IPS DF 19.7 (cell line): ENCODE measurements at places on chromosomes 4 and X.

DNA sequence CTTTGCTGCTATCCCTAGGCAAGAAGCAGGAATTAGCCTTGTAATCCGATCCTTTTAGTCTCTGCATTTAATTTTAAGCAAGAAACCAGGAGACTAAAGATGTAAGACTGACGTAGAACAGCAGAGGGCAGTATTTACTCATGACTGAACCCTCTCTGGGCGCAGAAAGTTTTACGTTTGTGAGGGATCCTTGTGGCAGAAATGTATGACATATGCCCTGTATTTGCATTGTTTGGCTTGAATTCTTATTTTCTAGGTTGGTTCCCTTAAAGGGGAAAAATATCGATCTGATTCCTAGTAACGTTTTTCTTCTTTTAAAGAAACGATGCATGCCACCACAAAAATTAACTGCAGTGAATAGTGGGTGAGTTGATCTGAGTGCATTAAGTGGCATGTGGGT lies 1.3 kb upstream of the FAT4 start:
- DNase-seq: no peak

DNA sequence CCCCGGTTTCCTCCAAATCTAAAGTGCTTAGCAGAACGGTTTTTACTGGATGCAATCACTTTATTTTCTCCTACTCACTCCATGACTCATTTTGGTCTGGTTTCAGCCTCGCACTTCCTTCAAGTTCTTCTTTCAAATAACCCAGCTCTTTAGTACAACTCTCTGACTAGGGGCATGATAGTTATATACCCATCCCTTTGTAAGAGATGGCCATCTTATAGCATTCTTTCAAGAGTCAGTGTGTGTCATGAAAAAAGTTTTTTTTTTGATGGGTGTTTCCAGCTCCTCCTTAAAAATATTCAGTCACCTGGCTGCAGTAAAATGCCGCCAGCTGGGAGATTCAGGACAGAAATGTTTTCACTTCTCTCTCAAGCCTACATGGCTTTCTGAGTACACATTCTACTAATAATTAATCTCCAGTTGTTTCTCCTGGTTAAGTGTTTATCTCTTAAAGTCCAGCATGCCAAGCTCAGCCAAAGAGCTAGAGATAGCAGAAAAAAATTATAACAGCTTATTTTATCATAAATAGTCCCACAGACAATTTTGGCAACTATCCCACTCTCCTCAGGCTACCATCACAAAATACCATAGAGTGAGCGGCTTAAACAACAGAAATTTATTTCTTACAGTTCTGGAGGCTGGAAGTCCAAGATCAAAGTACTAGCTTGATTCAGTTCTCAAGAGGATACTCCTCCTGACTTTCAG lies 139.3 kb downstream of the GASK1B start:
- no peak for DNase-seq

GRCh38 chrX:135973025-135973547 lies 702 bp downstream of the MMGT1 start:
- DNase-seq: no peak

GRCh38 chr4:41687971-41688370 lies 60.6 kb downstream of the PHOX2B start:
- DNase-seq: no peak

GRCh38 chr4:102564399-102565059 lies 63.4 kb downstream of the NFKB1 start:
- no peak for DNase-seq

- no peak for DNase-seq
Measured at GRCh38 chrX:69185886-69186285, 20.6 kb upstream of the PJA1 start.

DNA sequence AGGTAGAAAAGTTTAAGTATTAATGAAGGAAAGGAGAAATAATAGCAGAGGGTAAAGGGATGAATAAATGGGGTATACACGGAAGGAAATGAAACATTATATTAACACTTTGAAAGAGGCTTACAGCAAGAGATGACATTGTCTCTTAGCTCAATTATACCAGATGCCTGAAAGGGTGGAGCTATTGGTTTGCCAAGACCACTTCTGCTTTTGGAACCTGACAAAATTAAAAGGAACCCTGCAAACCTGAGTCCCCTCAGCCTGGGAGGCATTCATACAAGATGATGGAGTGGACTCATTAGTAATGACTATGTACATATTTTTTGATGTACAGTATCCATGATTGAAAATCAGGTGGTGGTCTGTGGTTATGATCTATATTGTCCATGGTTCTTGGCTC lies 45.1 kb upstream of the HPF1 start:
- no peak for DNase-seq

DNA sequence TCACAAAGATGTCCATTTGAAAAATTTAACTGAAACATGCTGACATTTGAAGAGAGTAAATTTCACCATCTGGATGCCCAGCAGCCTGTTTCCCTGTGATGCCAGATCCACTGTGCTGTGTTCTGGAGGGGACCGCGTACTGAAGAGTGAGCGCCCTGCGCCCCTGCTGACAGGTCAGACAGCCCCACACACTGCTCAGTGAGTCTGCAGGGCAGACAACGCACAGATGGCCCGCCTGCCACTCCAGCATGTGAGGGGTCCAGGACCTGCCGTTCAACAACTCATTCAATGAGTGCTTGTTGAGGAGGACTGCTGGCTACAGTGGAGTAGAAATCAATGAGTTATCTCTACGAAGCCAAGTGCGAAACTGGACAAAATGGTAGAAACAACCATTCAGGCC lies 49.2 kb downstream of the FGFRL1 start:
- DNase-seq: no peak

GRCh38 chr4:53786632-53787031 lies 195.3 kb upstream of the LNX1 start:
- DNase-seq: no peak

DNA sequence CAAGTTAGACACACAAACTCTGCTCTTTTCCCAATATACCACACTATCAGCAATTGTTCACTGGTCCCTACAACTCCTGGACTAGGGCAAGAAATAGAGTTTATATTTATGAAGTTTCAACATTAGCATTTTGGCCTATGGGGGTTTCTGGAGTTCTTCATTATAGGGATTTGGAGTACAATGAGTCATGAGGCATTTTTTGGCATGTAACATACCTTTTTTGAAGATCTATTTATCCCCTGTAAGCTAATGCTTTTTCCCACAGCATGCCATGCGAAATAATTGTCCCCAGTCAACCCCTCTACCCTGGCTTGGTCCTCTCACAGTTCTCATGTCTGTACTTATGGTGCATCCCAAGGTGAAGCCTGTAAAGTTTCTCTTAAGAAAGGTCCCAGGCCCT lies 36.7 kb upstream of the EDA2R start:
- no peak for DNase-seq

- DNase-seq: peak; percentile 73
Measured at GRCh38 chr4:52051615-52052474, 741 bp downstream of the SPATA18 start.

DNA sequence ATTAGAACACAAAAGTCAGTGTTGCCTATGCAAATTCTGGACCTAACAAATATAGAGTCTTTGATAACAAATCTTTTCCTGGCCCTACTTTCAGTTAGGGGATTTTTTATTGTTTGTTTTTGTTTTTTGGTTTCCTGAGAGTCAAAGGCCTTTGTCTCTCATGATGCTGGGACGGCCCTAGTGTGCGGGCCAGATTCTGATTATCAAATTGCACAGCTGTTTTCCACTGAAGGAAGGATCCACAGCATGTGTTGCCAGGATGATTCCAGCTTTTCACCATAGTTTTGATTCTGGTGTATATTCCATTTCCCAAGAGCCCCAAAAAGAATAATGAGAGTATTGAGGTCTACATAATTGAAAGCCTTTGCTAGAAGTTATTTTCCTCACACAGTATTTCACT lies 248.2 kb downstream of the CAMK2D start:
- no peak for DNase-seq

GRCh38 chr4:120636120-120636630 lies 286.4 kb downstream of the PRDM5 start:
- no peak for DNase-seq

- DNase-seq: peak; percentile 33
Measured at GRCh38 chrX:139642241-139642927, 65.6 kb downstream of the MCF2 start.

DNA sequence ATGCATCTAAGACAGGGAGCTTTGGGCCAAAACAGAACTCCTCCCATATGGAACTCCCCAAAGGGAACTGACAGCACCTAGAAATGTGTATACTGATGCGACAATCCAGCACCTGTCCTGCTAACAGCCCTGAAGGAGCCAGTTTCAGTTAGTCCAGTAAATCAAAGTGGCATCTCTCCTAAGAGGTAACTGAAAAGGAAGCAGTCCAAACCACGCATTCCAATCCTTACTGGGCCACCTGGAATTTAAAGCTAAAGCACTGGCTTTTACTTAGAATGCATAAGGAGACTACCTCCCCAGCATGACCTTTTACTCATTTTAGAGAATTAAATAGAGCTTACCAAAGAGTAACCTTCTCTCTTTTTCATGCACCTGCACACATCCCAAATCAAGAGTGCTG lies 586.8 kb upstream of the PITX2 start:
- peak; percentile 25 for DNase-seq

DNA sequence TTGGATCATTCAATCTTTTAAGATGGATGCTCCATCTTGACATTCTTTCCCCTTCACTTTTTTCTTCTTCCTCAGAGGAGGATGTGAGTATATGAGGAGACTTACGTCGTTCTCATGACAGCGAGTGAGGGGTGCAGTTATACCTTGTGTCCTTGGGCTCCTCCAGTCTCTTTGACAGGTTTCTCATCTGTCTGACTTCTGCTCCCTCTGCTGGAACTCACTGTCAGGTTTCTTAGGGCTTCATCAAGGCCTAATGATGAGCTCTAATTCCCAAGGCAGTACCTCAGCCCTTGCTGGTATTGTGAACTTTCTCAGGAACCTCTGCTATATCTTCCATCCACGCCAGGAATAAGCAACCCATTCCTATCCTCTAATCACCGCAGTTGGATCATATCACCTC lies 237.8 kb upstream of the ADGRL3 start:
- peak; percentile 7 for DNase-seq

- DNase-seq: no peak
Measured at GRCh38 chrX:49695276-49696180, at the start of gene PAGE1. PAGE1 (minus strand) TSS chrX:49695984; CDS start chrX:49694770, 1,214 bp downstream.

DNA sequence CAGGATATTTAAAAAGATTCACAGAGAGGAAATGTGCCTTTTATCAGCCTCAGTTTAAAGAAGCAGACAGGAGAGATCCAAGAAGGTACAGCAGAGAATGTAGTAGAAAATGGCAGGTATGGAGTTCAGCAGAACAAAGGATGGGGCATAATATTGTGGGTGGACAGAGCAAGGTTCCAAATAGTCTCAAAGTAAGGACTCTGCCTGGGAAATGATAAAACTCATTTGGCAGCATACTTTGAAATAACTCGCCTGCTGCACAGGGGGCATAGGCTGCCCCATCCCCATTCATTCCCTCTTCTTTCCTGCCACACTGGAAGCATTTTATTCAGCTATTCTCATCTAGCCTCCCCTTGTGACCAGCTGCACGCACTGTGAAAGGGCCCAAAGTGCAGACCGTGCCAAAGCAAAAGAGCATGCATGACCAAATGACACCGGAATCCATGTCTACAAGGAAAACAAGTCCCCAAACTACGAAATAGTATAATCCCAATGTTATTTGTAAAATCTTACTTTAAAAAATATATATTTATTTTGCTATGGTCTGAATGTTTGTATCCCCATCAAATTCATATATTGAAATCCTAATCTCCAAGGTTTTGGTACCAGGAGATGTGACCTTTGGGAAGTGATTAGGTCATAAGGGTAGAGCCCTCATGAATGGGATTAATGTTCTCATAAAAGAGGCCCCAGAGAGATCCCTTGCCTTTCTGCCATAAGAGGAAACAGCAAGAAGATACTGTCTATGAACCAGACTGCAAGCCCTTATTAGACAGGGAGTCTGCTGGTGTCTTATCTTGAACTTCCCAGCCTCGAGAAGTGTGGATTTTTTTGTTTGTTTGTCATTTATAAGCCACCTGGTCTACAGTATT lies 77.4 kb upstream of the PRSS48 start:
- no peak for DNase-seq

DNA sequence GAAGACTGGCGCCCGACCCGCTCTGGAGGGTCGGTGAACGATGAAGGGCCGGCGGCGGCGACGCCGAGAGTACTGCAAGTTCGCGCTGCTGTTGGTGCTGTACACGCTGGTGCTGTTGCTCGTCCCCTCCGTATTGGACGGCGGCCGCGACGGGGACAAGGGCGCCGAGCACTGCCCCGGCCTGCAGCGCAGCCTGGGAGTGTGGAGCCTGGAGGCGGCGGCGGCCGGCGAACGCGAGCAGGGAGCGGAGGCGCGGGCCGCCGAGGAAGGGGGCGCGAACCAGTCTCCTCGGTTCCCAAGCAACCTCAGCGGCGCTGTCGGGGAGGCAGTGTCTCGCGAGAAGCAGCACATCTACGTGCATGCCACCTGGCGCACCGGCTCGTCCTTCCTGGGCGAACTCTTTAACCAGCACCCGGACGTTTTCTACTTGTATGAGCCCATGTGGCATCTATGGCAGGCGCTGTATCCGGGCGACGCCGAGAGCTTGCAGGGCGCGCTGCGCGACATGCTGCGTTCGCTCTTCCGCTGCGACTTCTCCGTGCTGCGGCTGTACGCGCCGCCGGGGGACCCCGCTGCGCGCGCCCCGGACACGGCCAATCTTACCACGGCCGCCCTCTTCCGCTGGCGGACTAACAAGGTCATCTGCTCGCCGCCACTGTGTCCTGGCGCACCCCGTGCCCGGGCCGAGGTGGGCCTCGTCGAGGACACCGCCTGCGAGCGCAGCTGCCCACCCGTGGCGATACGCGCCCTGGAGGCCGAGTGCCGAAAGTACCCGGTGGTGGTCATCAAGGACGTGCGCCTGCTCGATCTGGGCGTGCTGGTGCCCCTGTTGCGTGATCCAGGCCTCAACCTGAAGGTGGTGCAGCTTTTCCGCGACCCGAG lies 568 bp downstream of the CHST7 start:
- DNase-seq: no peak

DNA sequence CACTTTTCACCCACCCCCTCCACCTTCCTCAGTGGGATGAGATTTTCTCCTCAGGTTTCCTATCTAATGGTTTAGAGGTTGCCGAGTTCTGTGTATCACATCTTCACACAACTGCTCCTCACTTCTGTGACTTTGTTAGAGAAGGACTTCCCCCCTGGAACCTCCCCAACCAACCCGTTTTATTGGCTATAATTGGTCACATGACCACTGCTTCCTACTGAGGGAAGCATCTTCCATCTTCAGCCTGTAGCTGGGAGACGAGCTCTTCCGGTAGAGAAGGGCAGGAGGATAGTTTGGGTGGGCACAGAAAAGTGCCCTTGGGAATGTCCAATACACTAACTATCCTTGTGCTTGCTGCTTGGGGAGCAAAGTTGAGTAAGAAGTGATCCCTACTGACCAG lies 90.5 kb downstream of the STK32B start:
- no peak for DNase-seq

DNA sequence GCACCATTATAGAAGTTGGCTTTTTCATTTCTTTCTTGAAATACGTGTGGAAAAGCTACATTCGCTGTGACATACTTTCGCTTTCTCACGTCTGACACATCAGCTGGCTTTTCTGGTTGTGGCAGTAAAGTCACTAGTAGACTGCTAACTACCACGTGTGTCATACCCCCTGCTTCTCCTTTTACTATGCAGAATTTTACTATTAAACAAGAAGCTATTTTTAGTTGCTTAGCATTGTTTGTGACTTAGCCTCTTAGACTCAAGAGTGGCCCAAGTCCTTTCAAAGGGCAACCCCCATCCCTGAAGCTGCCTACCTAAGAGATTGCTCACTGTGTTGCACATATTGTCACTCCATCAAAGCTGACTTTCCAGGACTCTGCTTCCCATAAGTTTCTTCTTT lies 2.1 kb upstream of the IL2 start:
- no peak for DNase-seq

GRCh38 chr4:3203971-3204431 lies 45.0 kb upstream of the MSANTD1 start:
- no peak for DNase-seq
